Activated naive CD8-positive, alpha-beta T cell treated with anti-CD3 and anti-CD28 coated beads, Interleukin-2, amount 50 U/mL, for 24 hours (primary cell): ENCODE measurements at places on chromosomes 7 and 10.
A peak's percentile ranks its signal among the peaks of the same experiment; 100 is the strongest.

DNA sequence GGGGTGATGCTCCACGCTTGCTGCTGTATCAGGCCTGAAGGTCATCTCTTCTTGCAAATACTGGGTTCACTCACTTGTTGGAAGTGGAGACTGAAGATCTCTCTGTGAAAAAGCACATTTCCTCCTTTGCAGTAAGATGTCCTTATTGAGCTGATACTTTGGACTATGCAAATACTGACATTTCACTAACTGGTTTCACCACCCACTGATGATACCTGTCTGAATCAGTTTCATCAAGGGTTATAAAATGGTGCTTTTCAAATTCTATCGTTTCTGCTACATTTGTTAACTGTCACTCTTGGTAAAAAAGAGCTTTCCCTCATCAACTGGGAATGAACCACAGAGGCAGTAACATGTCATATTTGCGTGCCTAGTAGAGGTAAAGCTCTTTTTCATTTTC, 35.5 kb downstream of the RAB19 start:
- DNase-seq = no peak

GRCh38 chr7:80842022-80842790, 76.6 kb downstream of the SEMA3C start:
- no peak for DNase-seq

DNA sequence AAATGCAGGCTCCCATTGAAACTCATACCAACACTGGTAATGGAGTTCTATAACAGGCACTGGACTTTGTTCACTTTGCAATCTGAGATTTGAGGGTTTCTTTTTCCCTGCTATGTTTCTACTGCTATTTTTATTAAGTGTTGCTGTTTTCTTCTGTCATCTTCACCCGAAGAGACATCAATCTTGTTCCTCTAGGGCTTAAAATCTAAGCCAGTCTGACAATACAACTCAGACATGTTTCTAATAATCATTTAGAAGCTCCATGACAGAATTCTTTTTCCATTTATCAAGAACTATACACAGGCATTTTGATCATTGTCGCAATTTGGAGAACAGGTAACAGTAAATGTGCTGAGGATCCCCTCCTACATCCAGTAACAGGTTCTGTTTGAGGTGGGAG, 98.5 kb upstream of the GNAI1 start:
- no peak for DNase-seq

GRCh38 chr10:44322137-44322536, 62.8 kb downstream of the CXCL12 start:
- DNase-seq = no peak

GRCh38 chr7:40726559-40726958, 591.8 kb downstream of the SUGCT start:
- no peak for DNase-seq

DNA sequence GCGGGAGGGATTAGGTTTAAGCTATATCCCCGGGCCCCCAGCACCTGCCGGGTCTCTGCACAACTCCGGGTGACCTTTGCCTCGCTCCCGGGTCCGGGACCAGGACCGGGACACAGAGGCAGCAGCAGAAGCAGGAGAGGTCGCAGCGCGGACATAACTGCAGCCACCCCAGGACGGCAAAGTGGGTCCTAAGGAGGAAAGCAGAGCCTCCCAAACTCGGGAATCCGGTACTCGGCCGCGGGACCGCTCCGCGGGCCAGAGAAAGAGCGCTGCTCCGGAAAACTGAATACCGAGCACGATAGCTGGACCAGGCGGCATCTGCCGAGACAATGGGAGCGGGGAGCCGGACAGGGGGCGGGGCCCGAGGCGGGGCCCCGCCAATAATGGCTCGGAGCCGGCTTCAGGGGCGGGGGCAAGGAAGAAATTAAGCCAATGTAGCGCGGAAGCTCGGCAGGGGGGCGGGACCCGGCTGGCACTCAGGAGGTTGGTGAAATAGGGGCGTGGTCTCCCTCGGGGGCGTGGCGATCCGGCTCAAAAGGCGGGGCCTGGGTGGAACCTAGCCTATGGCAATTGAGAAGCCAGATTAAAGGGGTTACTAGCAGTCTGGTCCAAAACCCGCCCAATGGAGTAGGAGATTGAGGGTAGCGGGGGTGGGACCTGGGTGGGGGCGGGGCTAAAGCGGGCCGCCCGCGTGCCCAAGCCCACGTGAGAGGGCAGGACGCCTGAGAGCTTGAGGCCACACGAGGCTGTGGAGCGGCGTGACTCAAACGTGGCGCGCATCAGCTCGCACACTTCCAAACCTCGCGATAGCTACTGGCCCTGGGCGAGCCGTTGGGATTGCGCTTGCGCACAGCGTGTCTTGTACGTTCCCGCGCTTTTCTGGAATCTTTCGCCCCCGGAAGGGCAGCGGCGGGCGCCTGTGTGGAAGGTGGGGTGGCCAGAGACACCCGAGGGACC, at the start of the genes GPC2 and STAG3:
GPC2 (minus strand) TSS at position 337 of the 957 bp plus-strand sequence; CDS start at position 155, 182 bp downstream.
STAG3 (plus strand) TSS at position 874 of the 957 bp plus-strand sequence. CDS start 2,639 bp downstream, outside the sequence.
- DNase-seq = peak; percentile 99

- no peak for DNase-seq
Measured at GRCh38 chr7:134798155-134798554, 18.7 kb downstream of the CALD1 start.

DNA sequence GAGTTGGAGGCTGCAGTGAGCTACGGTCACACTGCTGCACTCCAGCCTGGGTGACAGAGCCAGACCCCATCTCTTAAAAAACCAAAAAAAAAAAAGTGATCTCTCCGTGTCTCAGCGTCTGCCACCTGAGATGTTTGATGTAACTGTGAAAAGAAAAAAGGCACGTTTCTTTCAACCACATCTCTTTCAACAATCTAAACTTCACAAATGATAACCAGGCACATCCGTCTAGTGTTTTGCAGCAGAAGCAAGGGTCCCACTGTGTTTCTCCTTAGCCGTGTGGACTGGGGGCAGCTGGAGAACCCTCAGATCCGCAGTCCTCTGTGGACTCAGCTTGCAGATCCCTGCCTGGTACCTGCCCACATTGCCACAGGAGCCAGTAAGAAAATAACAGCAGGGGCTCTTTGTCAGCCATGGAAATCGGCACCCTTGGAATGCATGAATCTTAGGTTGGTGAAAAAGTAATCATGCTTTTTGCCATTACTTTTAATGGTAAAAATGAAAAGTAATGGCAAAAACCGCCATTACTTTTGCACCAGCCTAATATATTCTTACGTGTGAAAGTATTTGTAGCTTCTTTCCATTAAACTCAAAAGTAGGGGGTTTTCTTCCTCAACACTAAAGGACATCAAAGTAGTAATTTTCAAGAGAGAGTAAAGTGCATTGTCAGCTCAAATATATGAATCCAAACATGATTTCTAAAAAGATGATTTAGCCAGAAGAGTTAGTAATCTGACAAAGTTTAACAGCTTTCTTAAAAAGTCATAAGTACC, 276.5 kb downstream of the CCDC3 start:
- no peak for DNase-seq

GRCh38 chr7:40621592-40621998, 486.8 kb downstream of the SUGCT start:
- no peak for DNase-seq

GRCh38 chr7:27917774-27918314, 177.9 kb downstream of the TAX1BP1 start:
- no peak for DNase-seq

- DNase-seq = no peak
Measured at GRCh38 chr7:22781230-22781711, 41.4 kb downstream of the TOMM7 start.

DNA sequence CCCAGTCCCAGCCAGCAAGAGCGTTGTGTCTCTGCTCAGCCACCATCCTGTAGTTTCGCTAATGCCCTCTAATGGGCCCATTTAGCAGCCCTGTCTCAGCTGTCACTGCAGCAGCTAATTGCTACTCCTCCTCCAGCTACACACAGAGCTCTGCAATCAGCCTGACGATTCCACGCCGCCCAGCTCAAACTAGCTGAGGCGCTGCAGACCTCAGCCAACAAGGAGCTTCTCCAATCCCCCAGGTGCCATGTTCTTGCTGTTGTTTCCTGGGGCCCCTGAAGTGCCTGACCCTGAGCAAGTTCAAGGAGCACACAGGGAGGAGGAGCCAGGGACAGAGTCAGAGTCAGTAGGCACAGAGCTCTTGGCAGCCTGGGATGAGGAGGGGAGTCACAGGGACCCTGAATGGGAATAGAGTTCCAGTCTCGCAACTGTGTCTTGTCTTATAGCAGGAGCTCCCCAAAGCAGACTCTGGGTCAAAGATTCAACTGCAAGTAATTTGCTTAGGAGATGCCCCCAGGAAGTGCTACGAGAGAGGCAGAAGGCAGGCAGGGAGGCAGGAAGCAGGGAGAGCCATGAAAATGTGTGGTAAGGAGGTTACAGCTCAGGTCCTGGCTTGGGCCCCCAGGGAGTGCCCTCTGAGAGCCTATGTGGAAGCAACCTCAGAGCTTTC, 135.8 kb upstream of the UNC5B start:
- no peak for DNase-seq

DNA sequence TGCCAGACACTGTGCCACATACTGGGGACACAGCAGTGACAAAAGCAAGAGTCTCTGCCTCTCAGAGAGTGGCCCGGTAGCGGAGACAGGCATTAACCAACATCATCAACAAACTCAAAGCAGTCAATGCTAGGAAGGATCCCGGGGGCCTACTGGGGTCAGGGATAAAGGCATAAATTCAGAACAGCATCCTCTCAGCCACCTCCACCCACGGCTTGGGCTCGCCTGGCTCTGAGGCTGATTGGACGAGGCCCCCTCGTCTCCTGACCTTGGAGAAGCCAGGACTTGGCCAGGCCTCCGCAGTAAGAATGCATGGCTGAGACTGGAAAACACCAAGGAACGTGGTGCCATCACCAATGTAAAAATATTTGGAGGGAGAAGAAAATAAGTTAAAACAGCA, 102.1 kb downstream of the ARHGAP22 start:
- DNase-seq = no peak

DNA sequence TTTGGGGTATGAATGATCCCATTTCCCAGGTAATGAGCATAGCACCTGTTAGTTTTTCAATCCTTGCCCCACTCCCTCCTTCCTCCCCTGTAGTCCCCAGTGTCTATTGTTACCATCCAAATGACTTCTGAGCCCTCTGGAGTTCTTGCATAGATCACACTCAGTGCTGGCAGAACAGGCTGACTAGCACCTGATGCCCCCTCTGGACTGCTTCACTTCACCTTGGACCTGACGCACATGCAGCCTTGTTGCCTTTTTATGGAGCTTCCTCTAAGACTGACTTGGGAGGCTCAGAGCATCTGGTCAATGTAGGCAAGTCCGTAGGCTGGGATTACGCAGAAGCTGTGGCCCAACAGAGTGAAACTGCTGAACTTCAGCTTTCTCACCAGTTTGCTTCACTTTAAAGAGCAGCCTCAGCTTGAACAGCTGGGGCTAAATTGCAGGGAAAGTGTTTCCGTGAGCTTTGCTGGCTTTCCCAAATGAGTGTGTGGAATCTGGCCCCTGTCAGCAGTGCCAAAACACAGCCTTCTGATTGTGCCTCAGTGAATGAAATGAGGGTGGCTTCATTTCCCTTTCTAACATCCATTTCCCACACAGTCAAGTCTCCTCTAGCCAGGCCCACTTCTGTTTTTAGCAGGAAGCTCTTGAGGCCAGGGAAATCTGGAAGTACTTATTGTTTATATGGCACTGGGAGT, 48.5 kb downstream of the NXPH1 start:
- no peak for DNase-seq

DNA sequence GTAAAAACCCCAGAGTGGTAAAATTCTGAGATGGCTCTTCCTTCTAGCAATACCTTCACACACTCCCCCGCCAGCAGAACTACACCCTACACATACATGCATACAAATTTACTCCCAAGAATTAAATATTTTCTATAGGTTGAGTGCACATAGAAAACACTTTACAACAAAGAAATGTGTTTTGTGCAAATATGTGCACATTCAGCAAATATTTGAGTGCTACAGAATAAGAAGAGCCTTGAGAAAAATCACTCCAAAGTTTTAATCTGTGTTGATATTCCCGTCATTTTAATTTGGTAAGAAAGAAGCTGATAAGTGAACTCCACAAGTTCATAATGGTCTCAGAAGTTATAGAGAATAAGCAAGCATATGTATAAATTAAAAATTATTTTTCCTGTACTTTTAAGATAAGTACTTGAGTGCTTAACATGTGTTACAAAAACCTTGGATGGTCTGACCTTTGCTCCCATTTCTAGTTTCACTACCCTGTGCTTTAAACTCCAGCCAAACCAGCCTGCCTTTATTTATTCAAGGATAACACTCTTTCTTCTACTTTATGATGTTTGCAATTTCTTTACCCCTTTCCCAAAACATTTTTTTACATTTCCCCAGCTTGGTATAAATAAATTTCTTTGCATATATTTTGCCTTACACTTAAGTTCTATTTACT, 733.5 kb upstream of the LRRTM3 start:
- DNase-seq = no peak

GRCh38 chr10:29795850-29796249, 161.1 kb upstream of the SVIL start:
- no peak for DNase-seq

- peak; percentile 14 for DNase-seq
Measured at GRCh38 chr10:50740293-50740648, 535 bp downstream of the ASAH2B start.

GRCh38 chr7:50703654-50704053, 79.0 kb downstream of the GRB10 start:
- no peak for DNase-seq

GRCh38 chr7:148535217-148535616, 55.3 kb upstream of the C7orf33 start:
- DNase-seq = peak; percentile 18

DNA sequence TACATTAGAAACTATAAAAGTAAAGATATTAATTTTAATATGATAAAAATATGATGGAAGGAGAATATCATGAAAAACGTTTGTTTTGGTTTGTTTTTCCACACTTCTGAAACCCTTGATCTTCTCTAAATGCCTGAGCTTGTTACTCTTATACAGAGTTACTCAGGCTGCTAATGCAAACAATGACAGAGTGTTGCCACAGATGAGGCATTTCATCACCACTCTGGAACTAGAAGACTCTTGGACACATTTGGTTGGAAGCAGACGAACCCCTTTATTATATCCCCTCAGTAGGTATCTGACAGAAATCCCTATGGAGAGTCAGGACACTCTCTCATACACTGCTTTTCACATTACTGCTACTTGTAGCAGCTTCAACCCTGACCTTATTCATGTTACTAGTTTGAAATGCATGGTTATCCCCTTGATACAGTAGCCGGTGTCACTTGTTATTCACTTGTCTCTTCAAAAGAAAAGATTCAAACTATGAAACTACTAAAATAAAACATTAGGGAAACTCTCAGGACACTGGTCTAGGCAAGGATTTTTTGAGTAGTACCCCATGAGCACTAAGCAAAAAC, 66.9 kb downstream of the SEMA3C start:
- DNase-seq = no peak

DNA sequence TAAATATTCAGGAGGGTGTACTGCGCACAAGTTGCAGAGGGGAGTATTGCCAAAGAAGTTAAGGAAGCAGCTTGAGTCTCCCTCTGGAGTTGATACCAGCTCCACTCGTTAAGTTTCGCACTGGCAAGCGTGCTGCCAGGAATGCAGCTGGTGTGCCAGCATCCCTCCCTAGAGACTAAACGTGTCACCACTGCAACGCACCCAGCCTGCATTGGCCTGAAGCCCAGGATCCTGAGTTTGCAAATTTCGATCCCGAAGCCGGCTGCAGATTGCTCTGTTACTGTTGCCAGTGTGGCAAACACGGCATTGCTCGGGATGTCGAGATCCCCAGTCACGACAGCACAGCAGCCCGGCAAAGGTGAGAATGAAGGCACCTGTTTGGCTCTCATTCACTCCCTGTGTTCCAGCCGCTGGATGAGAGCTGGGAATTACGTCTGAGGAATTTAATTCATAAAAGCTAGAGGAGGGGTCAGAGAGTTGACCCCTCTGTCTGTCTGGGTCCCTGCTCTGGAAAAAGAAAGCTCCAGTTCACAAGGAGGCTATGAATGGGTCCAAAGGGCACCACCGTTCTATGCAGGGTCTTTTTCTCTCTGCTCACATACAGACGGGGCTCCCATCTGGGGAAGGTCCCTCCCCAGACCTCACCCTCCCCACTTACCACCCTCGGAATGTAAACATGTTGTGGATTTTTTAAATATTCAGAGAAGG, 61.0 kb downstream of the NRP1 start:
- no peak for DNase-seq
